Cortex of kidney (tissue), 1 donor: ENCODE measurements at places on chromosomes 1 and 21.

DNA sequence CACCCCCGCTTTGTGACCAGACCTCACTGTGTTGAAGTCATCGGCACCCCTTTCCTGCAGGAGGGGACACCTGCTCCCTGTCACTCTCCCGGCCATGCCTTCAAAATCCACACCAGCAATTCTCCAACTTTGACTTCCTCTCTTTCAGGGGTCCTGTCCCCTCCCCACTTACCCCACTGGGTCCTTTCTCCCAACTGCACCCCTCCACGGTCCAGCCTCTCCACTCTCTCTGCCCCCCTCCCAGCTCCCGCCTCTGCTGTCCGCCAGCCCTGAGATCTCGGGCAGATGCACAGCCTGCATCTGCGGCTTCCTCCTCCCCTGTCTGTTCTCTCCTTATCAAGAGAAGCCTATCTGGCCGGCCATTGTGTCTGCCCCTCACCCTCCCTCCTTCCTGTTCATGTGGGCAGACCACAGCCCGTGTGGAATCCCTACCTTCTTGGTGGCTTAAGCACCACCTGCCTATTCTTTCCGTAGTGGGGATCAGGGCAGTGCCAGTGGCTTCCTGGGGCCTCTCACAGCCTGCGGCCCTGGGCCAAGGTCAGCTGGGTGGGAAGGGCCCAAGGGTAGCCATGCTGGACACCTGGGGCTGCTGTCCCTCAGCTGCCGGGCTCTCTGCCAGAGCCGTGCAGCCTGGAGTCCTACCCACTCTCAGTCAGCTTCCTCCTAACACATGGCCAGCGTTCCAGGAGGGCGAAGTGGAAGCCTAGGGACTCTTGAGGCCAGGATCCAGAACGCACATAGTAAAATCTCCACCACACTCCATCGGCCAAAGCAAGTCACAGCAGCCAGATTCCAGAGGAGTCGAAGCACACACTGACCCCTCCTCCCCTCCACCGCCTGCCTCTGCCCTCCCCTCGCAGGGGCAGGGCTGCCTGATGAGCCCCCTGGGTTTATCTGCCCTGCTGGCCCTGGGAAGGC lies 5.1 kb upstream of the HES4 start:
- DNase-seq: no peak

DNA sequence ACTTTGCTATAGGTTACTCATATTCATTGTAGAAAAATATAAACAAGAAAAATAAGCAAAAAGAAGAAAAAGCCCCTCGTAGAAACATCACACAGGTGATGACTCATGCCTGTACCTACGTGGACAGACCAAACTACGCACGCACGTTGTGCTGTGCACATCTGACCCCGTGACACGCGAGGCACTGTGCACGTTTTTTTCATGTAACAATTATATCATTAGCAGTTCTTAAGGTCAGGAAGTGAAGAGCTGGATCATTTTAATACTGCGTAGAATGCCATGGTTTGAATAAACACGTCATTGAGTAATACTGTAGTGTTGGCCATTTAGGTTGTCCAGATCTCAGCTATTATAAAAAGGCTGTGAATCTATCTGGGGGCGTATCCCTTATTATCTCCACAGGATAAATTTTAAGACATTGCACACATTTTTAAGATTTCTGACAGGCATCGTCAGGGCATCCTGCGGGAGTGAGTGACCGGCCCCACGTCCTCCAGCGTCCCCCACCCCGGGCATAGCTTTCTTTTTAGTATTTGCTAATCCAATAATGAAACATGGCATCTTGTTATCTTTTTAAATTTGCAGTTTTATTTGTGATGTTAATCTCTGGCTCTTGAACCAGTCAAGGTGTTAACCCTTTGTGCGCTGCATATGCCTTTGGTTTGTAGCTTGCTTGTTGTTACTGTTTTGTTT lies 23.4 kb upstream of the ADARB1 start:
- no peak for DNase-seq

- no peak for DNase-seq
These were observed 200.7 kb upstream of the POU3F1 start for GRCh38 chr1:38246955-38247952.

- DNase-seq: no peak
These were observed 34.6 kb downstream of the COQ8A start for GRCh38 chr1:226974544-226975258.

DNA sequence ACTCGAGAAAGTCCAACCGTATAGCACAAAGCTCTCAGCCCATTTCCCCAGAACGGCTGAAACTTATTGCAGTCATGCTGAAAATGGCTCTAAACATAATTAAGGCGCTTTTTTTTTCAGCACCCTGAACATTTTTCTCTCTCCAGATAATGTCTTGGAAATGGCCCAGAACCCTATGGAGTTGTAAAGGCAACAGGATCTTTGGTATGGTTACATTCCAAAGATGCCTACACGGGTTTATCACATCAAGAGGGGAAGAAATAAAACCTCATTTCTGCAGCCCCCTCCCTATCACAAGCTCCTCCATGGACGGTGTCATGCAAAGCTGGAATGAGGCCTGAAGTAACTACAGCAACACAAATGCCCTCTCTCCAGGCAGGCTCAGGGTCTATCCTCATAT lies 126.4 kb upstream of the GALNT2 start:
- DNase-seq: no peak
